ENCODE measurements at places on chromosomes 7 and 10.

- DNase-seq, result no peak
These were observed 362.8 kb downstream of the SFMBT2 start for GRCh38 chr10:7048061-7048460.

DNA sequence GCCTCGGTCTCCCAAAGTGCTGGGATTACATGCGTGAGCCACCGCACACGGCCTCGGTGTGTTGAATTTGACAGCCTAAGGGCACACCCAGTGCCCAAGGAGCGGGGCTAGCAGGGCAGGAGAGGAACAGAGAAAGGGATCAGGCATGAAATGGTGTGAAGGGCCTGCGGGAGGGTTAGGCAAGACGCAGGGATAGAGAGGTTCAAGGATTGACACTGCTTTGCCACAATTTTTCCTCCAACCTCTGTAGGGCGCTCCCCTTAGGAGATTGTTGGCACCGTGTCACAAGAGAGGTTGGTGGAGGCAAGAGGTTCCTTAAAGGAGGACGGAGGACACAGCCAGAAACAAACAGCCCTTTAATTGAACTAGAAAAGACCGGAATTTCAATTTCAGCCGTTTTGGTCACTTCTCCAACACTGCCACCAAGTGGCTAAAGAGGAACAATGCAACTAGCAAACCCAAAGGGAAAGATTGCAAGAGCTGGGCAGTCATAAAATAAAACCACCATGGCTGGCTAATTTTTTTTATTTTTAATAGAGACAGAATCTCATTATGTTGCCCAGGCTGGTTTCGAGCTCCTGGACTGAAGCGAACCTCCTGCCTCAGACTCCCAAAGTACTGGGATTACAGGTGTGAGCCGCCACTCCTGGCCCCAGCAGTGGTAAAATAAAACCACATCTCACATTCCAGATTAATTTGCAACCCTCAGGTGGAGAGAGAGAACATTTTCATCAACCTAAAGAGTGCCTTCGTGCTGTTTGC, 6.9 kb upstream of the CREB3L2 start:
- DNase-seq, result no peak

GRCh38 chr7:2313450-2314208, 612 bp downstream of the SNX8 start:
- no peak for DNase-seq

- DNase-seq, result no peak
These were observed 56.5 kb downstream of the ZNF467 start for GRCh38 chr7:149716932-149717307.

GRCh38 chr10:131561897-131562296, 250.4 kb upstream of the TCERG1L start:
- no peak for DNase-seq

DNA sequence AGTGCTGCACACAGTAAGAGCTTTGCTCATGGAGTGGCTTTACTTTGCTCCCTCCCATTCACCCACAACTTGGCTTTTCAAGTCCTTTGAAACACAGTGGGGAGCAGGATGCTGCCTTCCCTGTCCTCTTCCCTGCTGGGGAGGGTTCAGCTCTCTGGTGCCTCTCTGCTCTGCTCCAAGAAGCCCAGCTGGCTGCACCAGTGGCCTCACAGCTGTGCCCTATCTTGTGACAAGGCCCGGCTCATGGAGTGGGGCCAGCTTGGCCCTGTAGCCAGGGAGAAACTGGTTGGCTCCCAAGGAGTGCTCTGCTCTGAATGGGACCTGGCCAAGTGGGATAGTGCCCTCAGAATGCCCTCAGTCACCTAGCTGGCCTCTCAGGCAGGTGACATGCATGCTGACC, 212.3 kb upstream of the ZMIZ1 start:
- DNase-seq, result no peak

- no peak for DNase-seq
These were observed 150.9 kb upstream of the GHITM start for GRCh38 chr10:83988435-83988834.

DNA sequence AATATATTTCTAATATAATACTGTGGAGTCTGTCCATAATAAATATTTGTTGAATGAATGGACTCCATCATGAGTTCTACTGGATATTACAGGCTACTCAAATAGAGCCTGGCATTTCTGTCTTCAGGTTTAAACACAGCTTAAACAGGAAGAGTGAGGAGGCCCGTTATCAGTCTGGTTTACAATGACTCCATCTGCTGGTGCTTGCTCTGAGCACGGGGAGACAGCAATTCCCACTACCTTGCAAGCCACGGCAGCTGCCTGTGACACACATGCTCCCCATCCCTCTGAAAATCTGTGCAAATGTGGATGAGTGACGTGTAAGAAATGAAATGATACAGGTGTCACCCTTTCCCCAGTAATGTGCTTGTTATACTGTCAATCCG, 293.5 kb upstream of the IMMP2L start:
- no peak for DNase-seq

GRCh38 chr10:89351412-89351779, 23.6 kb downstream of the IFIT3 start:
- DNase-seq, result no peak

DNA sequence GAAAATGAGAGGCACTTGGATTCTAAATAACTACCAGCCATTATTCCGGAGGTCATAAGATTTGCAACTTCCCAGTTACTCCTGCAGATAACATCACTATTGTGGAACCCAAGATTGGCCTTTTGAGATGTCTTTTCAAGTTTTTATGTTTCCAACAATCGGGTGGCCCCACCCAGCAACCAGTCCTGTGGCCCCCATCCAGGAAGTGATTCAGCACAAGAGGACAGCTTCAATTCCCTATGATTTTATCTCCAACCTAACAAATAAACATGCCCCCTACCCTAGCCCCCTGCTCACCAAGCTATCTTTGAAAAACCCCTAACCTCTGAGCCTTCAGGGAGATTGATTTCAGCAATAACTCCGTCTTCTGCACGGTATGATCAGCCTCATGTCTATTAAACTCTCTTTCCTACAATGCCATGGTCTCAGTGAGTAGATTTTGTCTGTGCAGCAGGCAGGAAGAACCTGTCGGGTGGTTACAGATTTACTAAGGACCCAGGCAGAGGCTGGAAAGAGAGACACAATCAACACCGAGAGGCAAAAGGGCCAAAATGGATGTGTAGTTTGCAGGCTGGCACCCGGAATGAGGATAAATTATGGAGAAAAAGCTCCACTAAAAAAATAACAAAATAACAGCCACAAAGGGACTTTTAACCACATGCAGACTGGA, 83.9 kb upstream of the UNC5B start:
- DNase-seq, result no peak

GRCh38 chr7:4218481-4218880, 463.6 kb upstream of the FOXK1 start:
- no peak for DNase-seq

- no peak for DNase-seq
These were observed 4.0 kb upstream of the PKD1L1 start for GRCh38 chr7:47952224-47952623.

DNA sequence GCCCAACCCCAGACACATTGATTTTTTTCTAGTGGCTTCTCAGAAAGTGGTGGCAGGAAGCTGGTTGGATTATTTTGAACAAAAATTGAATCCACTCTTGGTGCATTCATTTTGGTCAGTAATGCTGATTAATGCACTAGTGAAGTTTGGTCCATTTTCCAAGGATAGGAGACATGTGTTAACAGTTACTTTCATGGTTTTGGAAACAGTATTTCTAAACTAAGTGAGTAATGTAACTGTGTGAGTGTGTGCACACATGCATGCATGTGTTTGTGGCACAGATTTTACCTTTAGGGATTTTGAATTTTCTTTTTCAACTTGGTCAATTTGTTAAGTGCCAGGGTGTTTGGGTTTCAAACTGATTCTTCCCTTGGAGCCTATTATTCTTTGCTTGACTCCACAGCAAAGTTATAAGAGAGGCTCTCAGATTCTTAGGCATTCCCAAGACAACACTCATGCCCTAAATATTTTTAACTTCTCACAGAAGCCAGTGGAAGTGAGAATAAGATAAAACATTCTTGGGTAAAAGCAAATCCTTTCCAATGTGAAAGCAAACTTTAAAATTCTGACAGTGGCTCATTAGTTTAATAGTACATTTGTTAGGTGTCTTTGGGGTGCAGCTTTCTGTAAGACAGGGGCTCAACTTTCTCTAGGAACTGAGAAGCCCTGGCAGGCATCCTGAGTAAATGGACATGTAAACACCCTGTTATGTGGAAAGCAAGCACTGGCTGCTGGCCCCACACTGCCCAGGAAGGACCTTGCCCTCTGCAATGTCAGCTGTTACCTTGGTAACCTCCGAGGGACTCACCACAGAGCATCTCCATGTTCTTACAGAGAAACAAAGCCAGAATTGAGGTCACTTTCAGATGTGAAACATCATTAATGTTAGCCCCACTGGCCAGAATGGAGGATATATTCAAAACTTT, 68.4 kb downstream of the ASAH2B start:
- DNase-seq, result no peak

- DNase-seq, result no peak
These were observed 108.9 kb downstream of the NKX6-2 start for GRCh38 chr10:132677096-132677472.

DNA sequence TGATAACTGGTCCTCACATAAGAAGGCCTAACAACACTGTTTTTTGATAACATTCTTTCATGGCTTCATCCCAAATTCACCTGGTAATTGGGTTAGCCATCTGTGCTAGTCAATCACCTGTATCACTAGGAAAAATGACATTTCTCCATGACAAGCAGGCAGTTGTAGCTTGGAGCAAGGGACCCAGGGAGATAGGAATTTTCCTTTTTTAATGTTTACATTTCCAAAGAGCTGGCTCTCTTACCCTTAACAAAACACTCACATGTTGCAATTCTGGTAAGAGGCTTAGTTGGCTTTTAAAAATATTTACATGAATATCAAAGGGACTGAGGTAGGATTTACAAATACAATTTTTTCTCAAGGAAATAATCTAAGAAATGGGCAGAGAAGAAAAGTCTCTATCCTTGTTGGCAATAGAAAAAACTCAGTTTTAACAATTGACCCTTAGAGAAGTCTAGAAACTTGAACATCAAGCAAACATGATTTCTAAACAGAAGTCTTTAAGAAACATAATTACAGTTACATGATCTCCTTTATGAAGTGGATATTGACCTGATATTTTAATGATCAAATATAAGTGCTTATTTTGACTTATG, 16.1 kb upstream of the AKR1C1 start:
- no peak for DNase-seq

- DNase-seq, result no peak
These were observed 21.8 kb downstream of the SLIT1 start for GRCh38 chr10:97163781-97164501.

GRCh38 chr7:150733482-150734095, 3.6 kb upstream of the GIMAP5 start:
- no peak for DNase-seq

DNA sequence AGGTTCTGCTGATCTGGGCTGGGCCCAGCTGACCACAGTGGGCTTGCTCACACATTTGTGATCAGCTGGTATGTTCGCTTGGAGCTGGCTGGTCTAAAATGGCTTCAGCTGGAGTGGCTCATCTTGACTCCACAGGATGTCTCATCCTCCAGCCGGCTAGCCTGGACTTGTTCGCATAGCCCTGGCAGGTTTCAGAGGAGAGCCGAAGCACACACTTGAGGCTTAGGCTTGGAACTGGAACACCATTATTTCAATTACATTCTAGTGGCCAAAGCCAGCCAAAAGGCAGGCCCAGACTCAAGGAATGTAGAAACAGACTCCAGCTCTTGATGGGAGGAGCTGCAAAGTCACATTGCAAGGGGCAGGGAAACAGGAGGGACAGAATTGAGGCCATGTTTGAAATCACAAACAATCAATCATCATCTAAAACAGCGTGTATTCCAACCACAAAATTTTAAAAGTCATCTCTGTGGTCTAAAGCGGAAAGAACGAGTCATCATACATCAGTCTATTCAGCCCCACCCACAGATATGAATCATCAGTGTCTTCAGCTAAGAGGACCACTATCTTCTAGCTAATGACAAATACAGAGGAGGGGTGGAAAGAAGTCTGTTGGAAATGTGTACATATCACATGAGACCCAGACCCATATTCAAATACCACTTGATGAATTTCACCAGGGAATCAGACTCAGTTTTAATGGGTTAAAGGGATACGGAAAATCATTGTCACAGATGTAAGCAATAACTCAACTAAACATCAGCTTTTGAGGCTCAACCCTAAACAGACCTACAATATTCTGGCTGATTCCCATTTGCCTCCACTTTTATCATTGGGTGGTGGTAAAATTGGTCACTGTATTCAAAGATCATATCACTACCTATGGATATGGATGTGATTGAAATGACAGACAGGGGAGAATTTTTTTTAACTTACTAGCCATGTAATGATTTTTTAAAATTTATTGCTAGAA, 139.0 kb upstream of the MKLN1 start:
- DNase-seq, result peak; percentile 60

DNA sequence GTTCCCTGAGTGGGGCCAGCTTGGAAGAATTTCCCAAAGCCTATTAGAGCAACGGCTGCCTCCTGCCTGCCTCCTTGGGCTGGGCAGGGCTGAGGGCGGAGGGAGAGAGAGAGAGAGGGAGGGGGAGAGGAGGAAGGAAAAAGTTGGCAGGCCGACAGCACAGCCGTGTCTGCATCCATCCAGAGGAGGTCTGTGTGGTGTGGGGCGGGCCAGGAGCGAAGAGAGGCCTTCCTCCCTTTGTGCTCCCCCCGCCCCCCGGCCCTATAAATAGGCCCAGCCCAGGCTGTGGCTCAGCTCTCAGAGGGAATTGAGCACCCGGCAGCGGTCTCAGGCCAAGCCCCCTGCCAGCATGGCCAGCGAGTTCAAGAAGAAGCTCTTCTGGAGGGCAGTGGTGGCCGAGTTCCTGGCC, at the start of gene AQP1:
Gene AQP1, plus strand, starts transcription at position 293 of the 409 bp plus-strand sequence. Its CDS starts 57 bp downstream, at position 350.
- DNase-seq, result no peak

DNA sequence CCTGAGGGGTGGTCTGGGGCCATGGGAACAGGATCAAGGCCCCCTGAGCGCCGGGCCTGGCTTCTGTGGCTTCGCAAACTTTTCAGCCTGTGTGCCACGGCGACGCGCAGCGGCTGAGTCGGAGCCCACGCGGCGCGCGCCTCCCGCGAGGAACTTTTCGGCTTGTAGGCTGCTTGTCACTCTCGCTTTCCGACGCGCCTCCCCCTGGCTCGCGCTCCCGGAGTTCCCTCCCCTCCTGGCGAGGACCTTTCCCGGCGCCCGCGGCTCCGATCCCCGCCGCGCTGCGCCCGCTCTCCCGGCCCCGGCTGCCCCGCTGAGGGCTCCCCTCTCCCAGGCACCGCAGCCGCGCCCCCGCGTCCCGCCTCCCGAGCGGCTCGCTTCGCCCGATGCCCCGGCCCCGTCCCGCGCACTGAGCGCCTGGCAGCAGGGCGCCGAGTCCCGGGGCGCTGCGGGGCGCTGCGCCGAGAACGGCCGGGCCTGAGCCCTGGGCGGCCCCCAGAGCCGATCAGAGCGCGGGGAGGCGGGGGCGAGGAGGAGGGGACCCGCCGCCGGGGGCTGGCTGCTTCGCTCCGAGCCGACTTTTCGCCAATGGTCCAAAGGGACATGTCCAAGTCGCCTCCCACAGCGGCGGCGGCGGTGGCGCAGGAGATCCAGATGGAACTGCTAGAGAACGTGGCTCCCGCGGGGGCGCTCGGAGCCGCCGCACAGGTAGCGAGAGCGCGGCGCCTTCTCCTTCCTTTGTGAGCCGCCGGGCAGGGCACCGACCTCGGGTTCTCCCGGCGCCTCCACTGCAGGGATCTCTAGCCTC, at the start of gene CACNB2:
Gene CACNB2, plus strand, starts transcription at position 276 of the 808 bp plus-strand sequence.
- peak; percentile 7 for DNase-seq
